ENCODE measurements at places on chromosomes 4 and X.
A peak's percentile ranks its signal among the peaks of the same experiment; 100 is the strongest.

GRCh38 chrX:41275661-41276609 is 58.0 kb upstream of the DDX3X start:
- no peak for DNase-seq

- no peak for DNase-seq
These were observed 514.5 kb upstream of the FAM241A start for GRCh38 chr4:111630705-111631104.

- no peak for DNase-seq
These were observed 13.3 kb downstream of the SLC2A9 start for GRCh38 chr4:10007793-10008608.

GRCh38 chr4:56215141-56215783 is 172.0 kb downstream of the AASDH start:
- DNase-seq, result no peak

- DNase-seq, result no peak
These were observed 471.3 kb downstream of the FGF13 start for GRCh38 chrX:138240266-138240665.

DNA sequence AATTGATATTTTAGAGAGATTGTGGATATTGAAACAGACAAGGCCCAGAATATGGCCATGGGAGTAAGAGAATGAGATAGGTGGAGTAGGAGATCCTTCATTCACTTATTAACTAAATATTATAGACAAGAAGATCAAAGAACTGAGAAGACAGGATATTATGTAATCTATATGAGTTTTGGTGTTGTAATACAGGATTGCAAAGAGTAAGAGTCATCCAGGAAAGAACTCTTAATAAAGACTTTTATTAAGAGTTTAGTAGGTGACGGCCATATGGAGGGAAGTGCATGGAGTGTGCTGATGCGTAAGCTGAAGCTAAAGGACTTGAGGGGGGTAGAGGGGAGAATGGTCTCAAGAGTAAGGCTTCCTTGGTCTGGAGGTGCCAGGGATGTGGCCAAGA is 153.7 kb downstream of the VEGFC start:
- DNase-seq, result no peak

DNA sequence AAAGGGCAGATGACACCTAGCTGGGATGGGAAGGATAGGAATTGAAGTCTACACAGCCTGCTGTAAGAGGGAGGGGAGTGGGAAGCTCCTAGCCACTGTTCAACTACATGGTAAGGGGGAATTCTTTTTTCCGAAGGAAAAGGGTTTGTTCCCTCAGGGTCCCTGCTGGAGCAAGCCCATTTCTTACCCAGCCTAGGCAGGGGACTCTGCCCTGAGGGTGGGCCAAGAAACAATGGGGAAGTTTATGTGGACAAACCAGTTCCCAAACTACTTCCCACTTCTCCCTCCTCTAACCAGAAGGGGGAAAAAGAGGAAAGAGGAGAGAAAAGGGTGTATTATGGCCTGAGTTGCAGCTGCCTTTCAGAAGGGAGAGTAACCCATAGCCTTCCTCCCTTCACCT is 13.5 kb upstream of the VSIG4 start:
- no peak for DNase-seq

- no peak for DNase-seq
These were observed 25.2 kb upstream of the ANAPC4 start for GRCh38 chr4:25351777-25352416.

DNA sequence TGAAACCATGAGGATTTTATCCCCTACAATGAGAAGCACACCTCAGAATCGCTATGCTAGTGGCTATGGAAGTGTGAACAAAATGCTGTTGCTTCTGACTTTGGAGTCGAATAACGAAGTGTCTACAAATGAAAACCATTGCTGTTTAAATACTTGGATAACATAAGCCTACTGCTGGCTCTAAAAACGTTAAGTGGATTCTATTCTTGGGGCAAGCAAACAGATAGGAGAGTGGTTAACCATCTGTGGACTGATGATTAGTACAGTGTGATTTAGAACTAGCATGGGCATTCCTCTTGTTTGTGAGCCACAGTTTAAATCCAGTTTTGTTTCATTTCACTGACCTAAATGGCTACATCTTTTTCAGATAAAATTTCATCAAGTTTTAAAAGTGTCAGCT is 109.7 kb upstream of the PNPLA4 start:
- DNase-seq, result no peak

- DNase-seq, result no peak
These were observed 293.2 kb downstream of the FBXO8 start for GRCh38 chr4:173990126-173990868.

DNA sequence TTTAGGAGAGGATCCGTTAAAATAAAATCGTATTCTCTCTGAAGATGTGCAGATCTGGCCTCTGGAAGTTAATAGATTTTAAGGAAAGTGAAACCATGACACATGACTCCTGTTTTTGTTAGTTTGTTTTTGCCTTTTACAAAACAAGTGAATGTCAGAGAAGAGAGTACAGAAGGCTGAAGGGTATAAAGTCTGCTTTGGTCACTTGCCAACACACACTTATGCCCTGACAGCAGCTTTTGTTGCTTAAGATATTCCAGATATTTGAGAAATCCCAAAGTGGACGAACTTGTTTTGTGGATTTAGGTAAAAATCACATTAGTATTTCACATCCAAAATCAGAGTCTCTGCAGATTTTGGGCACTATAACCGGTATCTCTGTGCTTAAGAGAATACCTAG is 192.4 kb upstream of the RASGEF1B start:
- DNase-seq, result no peak

- no peak for DNase-seq
These were observed 227.8 kb upstream of the CXXC4 start for GRCh38 chr4:104722467-104722866.

GRCh38 chr4:77073106-77073809 is 2.5 kb downstream of the CCNI start:
- DNase-seq, result no peak

GRCh38 chr4:100083289-100083688 is 107.0 kb downstream of the DDIT4L start:
- DNase-seq, result no peak

GRCh38 chr4:120731561-120731960 is 191.0 kb downstream of the PRDM5 start:
- DNase-seq, result no peak

- DNase-seq, result peak; percentile 1
These were observed 44.1 kb upstream of the SH3RF1 start for GRCh38 chr4:169314906-169315305.

- DNase-seq, result no peak
These were observed 218.9 kb downstream of the PPP3CA start for GRCh38 chr4:101128473-101128872.

GRCh38 chr4:86446996-86447395 is 87.1 kb upstream of the MAPK10 start:
- no peak for DNase-seq

GRCh38 chr4:7311205-7311604 is 118.9 kb downstream of the SORCS2 start:
- DNase-seq, result no peak

GRCh38 chr4:141347684-141348083 is 127.0 kb downstream of the ZNF330 start:
- DNase-seq, result no peak

- no peak for DNase-seq
These were observed 93.3 kb downstream of the CPZ start for GRCh38 chr4:8685831-8686230.

- no peak for DNase-seq
These were observed 468.3 kb upstream of the BOD1L1 start for GRCh38 chr4:14095831-14096230.

DNA sequence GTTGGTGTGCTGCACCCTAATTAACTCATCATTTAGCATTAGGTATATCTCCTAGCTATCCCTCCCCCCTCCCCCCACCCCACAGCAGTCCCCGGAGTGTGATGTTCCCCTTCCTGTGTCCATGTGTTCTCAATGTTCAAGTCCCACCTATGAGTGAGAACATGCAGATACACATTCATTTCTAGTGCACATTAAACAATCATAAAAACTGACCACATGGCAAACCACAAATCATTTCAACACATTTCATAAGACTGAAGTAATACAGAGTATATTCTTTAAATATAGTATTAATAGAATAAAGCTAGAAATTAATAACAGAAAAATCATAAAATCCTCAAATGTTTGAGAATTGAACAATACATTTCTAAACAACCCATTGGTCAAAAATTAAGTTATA is 34.1 kb downstream of the PRKG2 start:
- DNase-seq, result no peak

DNA sequence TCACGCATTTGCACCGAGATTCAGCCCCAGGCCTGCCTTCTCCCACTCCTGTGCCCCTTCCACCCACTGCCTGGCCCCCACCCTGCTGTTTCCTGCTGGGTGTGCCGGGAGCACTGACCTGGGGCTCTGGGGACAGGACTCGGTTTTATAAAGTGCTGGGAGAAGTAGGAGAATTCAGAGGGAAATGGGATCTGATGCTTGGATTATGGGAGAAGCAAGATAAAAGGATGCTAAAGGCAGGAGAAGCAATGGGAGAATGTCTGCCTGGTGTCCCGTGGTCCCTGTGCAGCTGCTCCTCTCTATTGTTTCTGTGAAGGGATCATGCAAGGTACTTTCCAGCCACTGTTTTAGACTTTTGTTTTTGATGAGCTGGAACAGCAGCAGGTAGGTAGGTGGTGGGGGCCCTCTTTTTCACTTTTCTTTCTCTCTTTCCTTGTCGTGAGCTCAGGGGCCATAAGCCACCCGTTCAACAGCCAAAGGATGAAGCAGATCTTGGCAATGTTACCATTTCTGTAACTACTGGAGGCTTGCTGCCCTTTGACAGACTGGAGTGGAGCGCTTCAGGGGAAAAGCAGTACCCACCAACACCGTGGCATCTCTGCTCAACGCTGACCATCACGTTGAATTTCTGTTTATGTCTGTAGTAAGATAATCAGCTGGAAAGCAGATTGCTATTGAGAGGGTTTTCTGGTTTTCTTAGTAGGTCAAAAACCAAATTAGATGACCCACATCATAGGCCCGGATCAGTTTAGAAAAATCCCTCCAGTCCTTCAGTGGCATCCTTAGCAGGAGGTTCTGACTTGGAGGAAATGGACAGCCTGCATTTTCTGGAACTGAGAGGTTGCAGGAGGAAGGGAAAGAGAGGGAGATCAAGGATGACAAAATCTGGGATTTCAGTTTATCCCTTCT is 63.8 kb upstream of the ENPP6 start:
- no peak for DNase-seq

GRCh38 chr4:86386201-86386600 is 26.3 kb upstream of the MAPK10 start:
- DNase-seq, result no peak

DNA sequence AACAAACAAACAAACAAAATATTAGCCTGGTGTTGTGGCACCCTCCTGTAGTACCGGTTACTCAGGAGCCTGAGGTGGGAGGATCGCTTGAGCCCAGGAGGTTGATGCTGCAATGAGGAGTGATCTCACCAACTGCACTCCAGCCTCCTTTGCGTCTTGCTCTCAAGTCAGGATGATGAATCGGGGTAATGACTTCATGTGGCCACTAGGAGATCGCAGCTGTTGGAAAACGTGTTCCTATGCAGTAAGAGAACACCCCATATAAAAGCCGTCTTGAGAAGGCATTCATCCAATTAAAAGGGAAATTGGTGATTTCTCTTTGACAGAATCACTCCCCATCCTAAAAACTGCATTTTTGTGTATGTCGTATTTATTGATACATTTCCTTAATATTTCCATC is 6.9 kb downstream of the CCNB3 start:
- DNase-seq, result no peak

DNA sequence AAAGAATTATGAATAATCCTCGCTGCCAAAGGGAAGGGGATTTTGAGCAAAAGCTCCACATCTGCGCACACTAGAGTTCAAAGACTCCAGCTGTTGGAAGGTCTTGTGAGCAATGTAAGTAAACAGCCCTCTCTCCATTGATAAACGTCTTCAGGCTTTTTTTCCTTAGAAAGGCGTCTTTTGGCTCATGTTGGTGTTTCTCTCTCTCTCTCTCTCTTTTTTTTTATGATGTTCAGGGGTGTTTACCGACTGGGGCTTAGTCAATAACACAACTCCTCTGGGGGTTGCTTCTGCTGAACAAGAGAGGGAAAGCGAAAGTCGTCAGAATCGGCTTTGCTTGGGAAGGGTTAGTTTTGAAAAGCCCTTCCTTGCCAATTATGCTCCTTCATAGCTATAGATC is 53.2 kb upstream of the C1QTNF7 start:
- DNase-seq, result no peak

DNA sequence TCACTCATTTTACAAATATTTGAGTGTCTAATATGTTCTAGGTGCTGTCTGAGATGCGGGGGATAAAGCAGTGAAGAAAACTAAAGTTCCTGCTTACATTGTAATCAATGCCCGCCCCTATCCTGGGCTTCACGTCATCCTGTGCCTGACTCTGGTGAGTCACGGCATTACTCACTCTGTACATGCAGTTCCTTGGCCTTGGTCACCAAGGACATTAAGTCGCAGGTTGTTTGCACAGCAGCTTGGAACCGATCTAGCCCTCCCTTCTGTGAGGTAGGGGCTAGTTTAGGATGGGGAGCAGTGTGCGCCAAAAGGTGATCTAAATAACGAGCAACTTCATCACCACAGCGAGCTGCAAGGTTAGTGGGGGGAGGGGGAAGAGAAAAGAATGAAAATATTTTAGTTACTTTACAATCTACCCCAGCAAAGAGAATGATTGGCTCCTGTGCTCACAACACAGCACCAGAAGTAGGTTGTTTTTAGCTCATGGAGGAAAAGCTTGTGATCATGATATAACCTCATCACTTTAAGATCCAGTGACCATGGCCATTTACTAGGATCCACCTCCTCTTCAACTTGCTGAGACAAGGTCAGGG is 48.0 kb upstream of the HDAC8 start:
- no peak for DNase-seq

GRCh38 chr4:41148292-41148691 is 66.0 kb downstream of the APBB2 start:
- no peak for DNase-seq

- DNase-seq, result no peak
These were observed 345.1 kb downstream of the INPP4B start for GRCh38 chr4:142500966-142501365.

- no peak for DNase-seq
These were observed 286.1 kb upstream of the TENM3 start for GRCh38 chr4:181957088-181957487.

DNA sequence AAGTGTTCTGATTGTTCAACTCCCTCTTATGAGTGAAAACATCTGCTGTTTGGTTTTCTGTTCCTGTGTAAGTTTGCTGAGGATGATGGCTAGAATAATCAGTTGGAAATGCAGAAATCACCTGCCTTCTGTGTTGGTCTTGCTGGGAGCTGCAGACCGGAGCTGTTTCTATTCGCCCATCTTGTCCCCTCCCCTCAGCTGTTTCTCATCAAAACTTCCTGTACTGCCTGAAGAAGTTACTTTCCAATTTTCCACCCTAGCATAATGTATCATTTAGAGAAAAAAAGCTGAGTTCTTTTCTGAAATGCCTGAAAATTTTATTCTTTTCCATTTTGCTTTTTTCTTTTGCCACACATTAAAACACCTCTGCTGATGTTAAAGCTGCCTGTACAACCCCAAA is 167.6 kb downstream of the TEX13A start:
- DNase-seq, result no peak

DNA sequence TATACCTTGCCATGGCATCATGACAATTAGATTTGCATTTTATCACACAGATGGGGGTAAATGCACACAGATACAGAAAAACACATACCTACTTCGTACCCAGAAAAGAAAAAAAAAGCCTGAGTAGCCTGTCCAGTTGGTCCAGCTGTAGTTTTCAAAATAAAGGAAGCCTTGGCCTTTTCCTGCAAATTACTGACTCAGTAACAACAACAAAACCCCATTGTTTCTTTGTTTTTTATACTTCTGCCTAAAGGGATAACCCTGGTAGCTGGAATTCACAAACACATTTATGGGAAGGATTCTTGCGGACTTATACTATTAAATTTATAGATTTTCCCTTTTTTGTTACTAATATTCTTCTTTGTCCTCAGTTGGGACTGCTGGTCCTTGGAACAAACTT is 156.4 kb upstream of the PCDH10 start:
- DNase-seq, result no peak
